ENCODE measurements at places on chromosomes 5 and 9.

DNA sequence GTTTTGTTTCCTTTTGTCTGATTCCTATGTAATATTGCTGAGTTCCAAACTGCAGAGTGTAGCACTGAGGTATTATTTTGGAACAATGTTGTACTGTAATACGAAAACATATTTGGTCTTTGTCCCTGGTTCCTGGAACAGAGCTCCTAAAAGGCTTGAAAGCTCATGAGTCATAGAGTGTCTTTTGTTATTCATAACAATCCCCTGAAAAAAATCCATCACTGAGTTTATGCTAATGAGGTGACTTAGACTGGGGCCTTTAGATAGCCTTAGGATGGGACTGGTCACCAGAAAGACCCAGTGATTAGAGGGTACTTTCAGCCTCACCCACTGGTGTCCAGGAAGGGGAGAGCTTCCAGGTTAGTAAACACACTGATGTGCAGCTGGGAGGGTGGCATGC, 132.7 kb upstream of the POU5F2 start:
- no peak for DNase-seq

- no peak for DNase-seq
Measured at GRCh38 chr5:72281430-72281763, 38.6 kb downstream of the MRPS27 start.

GRCh38 chr5:37553720-37554404, 174.7 kb downstream of the WDR70 start:
- no peak for DNase-seq

DNA sequence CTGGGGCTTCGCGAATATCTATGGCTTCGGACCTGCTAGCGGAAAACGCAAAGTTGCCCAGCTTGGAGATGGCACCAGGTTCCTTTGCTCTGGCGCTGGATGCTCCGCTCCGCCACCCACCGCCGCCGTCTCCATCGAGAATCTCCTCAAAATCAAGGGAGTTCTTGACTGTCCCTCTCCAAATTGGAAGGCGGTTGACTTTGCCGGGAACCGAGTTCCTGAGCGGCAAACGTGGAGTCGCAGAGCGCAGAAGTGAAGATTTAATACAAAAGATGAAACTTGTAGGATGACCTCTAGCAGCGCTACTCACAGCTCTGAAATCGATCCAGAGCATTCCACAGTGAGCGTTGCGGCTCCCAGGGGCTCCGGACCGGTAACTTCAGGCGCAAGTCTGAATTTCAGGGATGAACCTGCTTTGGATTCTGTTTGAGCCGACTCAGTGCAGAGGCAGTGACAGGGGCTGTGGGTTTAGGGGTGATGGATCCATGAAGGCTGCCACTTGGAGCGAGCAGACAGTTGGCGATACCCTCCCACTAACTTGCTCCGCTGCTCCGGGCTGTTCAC, 1641.5 kb upstream of the C9orf72 start:
- DNase-seq, result no peak

GRCh38 chr9:91222457-91222856, 139.3 kb downstream of the AUH start:
- DNase-seq, result no peak

DNA sequence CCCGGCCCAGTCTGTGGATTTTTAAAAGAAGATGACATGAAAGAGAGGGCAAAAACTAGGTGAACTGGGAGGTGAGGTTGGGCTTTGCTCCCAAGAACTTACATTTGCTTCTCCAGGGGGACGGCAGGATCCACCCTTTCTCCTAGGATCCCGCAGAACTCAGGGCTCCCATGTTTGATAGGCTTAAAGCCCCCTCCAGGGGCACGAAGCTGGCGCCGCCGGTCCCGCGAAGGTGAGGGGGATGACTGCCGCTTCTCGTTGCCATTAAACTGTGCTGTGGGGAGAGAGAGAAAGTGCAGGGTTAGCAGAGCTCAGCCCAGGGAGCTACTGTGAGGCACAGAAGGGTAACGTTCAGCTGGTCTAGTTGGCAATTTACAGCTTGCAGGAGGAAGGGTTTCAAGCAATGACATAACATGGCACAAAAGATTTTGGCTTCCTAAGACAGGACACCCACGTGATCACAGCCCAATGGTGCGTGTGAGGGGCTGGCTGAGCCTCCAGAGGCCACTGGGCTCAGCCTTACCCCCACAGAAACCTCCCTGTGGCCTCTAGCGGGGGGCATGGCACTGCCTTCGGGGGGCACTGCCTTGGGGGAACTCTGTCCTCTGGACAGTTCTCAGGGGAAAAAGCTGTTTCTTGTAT, 52.0 kb upstream of the SLC25A51 start:
- no peak for DNase-seq

- DNase-seq, result no peak
Measured at GRCh38 chr5:171801-172331, 19.4 kb upstream of the LRRC14B start.

GRCh38 chr9:34520096-34520495, 2.7 kb downstream of the ENHO start:
- DNase-seq, result no peak

DNA sequence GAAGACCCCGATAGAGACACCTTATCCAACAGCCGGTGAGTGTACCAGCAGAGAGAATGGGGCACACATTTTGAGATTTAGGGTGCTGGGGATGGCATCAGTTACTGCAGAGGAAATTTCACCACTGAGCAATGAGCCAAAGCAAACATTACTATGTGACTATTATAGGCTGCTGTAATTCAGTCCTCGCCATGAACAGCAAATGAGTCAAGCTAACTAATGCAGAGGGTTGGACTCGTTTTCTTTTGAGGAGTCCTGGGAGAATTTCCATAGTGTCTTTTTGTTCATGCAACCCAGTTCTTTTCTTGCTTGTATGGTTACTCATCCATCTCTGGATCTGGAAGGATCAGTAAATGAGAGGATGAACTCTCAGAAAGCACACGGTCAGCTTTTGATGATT, 323.8 kb downstream of the PSAT1 start:
- no peak for DNase-seq

DNA sequence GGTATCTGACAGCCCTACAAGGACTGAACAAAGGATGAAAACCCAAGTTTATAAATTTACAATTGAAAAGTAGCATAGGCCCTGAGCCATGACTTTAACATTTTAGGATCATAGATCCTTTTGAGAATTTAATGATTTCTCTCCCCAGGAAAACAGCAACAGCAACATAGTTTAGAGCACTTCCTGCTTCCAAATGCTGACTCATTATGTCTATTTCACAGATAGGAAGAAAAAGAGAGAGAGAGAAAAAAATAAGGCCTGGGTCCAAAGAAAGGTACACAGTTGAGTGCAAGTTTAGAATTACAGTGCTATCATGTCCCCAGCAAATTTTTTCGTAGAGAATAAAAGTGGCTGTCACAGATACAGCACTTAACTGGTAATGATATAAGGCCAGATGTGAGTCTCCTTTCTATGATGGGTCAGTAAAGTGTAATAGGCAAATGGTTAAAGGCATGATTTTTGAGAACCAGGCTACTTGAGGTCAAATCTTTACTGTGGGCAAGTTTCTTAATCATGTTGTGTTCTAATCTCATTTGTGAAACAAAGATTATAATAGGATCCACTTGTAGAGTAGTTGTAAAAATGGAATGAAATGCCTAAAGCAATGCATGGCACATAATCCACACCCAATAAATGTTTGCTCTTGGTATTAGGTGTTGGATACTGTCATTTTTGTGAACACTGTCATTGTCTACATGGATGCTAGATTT, 12.3 kb upstream of the PPP2R2B start:
- DNase-seq, result no peak

- DNase-seq, result no peak
Measured at GRCh38 chr5:55694152-55694830, 17.8 kb downstream of the SLC38A9 start.

GRCh38 chr5:168320805-168321204, 29.4 kb downstream of the WWC1 start:
- no peak for DNase-seq

GRCh38 chr5:85814596-85814995, 803.1 kb upstream of the COX7C start:
- DNase-seq, result no peak

DNA sequence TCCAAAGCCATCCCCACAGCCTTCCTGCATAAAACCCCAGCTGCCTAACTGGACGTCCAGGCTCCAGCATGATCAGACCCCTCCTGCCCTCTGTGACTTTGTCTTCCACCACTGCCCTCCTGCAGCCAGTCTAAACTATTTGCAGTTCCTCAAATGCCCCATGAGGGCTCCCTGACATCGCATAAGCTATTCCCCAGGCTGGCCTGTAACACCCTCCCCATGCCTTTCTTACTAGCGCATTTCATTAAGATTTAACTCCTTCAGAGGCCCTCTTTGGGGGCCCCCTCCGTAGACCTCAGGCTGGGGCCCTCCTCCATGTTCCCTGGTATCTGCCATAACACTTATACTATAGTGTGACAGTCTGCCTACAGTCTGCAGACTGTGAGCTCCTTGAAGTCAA, 15.5 kb upstream of the SMIM23 start:
- DNase-seq, result no peak

DNA sequence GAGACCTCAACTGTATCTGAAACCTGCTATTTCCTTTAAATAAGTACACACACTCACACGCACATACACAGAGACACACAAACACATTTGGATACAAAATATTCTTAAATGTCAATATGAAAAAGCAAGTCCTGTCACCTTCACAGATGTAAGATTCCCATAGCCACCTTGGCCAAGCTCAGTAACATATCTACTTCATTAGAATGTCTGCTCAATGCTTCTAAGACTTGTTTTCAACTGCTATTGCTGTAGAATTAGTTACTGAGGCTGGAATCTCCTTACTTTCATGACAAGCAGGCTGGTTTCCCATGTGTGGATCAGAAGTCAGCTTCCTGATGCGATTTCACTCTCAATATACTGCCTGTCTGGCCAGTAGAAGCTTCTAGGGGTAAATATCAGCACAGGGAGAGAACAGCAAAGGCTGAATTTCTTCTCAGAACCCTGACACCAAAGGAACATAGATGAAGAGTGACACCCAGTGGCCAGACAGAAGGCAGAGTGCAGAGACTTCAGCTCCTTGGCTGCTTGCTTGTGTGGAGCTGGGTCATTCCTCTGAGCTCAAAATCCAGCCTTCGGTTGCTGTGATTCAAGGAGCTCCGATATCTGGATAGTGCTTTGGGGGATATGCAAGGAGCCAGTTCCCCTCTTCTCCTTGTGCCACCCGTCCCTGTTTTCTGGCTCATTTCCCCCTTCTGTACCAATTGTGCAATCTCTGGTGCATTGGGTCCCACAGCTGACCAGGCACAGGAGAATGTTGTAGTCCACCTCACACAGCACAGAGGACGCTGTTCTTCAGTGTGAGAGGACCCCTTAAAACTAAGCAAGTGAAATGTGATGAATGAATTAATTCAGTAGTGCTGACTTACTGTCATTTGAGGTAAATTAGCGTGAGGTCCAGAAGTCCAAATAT, 26.6 kb upstream of the ABLIM3 start:
- DNase-seq, result peak; percentile 9

- DNase-seq, result no peak
Measured at GRCh38 chr9:4936277-4936676, 48.8 kb upstream of the JAK2 start.

GRCh38 chr9:122418016-122418415, 47.2 kb downstream of the PTGS1 start:
- no peak for DNase-seq

DNA sequence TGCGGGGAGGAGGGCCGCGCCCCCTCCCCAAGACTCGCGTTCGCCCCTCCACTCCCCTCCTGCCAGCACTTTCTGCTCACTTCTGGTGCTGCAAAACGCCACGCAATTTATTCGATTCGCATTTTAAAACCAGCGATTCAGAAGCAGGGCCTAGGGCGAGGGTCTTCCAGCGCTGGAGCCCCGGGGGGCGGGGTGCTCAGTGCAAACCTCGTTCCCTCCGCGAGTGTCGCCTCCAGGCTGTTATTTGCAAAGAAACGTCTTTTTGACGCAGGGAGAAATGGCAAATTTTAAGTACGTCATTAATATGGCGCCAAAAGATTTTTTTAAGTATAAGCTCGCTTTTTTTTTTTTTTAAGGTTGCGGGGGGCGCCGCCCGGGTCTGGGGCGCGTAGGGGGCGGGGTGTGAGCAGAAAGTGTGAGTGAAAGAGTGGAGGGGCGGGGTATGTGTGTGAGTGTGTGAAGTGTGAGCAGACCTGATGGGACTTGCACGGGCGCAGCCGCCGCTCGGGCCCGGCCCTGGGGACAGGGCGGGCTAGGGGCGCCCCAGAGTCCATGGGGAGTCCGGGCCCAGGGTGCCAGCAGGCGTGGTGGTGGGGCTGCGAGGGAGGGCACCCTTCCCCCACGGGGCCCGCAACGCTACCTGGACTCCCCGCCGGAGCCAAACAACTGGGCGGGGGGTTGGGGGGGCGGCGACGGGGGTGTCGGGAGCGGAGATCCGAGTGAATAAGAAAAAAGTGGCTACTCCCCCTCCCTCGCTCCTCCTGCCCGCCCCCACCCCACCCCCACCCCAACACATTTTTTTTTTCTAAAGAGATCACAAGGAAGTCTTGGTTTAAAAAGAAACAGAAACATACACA, at the start of gene JADE2:
JADE2 (plus strand) TSS at position 845 of the 857 bp plus-strand sequence. CDS start 10,188 bp downstream, outside the sequence.
- DNase-seq, result peak; percentile 56

DNA sequence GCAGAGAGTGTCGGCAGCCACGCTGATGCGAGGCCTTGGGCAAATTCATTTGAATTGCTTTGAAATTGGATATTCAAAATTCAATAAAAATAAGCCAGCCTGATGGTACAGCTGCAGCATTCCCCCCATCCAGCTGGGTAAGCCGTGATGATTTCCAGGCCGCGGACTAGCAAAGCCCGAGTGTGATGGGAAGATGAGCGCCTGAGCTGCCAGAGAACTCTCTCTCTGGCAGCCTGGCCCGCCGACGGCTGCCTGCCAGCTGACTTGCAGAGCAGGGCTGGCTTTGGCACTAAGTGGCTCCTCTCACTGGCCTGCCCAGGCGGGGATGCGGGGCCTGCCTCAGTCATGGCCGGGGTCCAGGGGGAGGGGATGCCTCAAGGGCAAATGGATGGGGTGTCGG, 268.3 kb upstream of the WWC1 start:
- no peak for DNase-seq

DNA sequence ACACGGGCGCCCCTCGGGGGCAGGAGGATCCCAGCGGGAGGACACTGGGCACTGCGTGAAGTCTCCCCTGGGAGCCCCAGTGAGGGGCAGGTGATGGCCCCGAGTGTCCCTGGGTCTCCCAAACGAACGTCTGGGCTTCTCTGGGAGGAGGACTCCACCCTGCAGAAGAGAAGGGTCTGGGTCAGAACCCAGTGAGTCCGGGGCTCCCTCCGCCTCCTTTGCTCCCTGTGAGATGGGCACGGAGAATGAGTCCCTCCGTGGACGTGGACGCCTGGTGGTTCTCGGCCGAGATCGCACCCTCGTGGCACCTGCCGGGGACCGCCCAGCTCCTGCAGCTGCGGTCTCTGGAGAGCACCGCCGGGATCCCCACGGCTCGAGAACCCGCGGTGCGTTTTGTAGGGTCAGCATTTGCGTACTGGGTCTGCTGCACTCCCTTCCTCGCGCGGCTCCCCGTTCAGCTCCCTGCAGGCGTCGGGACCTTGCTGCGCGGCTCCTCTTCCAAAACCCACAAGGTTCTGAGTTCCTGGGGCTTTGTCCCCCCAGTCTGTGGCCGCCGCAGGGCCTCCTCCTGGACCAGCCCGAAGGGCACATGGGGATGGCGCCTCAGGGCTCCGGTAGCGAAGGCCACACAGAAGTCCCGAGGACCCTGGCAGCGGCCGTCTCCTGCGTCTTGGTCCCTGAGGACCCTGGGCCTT, 10.2 kb upstream of the CEP72 start:
- no peak for DNase-seq

GRCh38 chr9:27108981-27109541, at the start of gene TEK:
TSS of gene TEK (plus strand) at chr9:27109225. CDS start at chr9:27109591, 366 bp downstream.
- no peak for DNase-seq

Data from stimulated activated CD8-positive, alpha-beta memory T cell treated with anti-CD3 and anti-CD28 coated beads, Interleukin-2, amount 100 ng/mL, for 48 hours (primary cell).